ENCODE measurements at places on chromosomes 4 and X.

- DNase-seq: no peak
Observed at GRCh38 chr4:38464328-38464727, 199.7 kb upstream of the KLF3 start.

GRCh38 chr4:60249784-60250183 is 950.3 kb upstream of the ADGRL3 start:
- DNase-seq: no peak

DNA sequence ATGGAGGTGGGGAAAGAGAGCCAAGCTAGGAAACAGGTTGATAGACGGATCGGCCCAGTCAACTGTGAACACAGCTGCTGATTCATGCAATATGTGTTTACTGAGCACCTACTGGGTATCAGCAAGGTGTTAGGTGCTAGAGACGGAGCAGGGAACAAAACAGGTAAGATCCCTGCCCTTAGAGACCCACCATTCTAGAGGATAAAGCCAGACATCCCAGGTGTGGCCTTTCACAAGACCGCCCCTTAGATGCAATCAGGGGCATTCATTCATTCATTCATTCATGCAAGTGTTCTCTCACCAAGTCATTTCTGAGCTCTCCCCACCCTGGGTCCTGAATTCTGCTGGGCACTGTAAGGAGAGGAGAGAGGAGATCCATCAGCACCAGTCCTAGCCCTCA is 20.2 kb upstream of the MTM1 start:
- DNase-seq: no peak

DNA sequence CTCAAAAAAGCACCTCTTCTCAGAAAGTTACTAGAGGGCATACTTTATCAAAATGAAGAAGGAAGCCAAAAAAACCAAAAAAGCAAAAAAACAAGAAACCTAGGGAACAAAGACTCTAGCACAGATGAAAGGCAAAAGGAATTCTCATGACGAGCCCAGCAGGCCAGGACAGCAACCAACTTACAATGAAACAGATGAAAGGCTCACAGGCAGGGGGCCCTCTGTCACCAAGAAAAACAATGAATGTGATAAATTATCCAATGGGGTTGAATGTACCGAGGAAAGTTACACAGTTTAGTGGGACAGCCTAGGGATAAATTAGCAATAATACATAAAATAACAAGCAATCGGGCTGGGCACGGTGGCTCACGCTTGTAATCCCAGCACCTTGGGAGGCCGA is 79.0 kb downstream of the GPR82 start:
- DNase-seq: no peak

- DNase-seq: no peak
Observed at GRCh38 chrX:73916931-73917667, 354.1 kb downstream of the CHIC1 start.

- peak; percentile 1 for DNase-seq
Observed at GRCh38 chrX:119887721-119888425, 7.8 kb upstream of the AKAP14 start.

DNA sequence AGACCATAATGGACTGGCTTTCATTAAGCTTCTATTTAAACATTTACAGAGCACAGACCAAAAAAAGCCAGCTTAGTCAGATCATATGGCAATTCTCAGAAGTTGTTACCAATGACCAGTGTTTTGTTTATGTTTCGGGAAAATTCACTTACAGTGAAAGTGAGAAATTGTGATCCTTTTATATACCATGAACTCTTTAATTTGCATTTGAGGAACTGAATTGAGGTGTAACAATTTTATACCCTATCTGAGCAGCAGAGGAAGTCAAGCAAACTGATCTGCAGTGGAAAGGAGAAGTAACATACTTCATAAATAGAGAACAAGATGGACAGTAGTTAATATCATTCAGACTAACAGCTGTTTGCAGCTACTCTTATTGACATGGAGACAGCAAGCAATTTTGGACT is 97.1 kb downstream of the TMA16 start:
- no peak for DNase-seq

DNA sequence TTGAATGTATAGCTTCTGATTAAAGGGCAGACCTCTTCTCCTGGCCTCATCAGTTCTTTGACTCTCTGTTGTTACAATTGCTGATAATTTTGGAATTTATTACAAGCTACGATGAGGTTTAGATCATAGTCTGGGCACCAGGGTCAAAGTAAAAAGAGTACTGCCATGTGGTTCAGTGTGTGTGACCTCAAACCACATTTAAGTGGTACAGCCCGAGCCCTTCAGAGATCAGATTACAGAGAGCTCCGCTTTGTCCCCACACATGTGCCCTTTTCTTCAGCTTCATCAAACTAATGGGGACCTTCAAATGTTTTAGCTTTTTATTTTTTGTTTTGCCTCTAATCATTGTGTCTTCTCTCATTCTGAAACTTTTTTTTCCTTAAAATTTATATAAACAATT is 37.1 kb downstream of the SPANXN2 start:
- no peak for DNase-seq

DNA sequence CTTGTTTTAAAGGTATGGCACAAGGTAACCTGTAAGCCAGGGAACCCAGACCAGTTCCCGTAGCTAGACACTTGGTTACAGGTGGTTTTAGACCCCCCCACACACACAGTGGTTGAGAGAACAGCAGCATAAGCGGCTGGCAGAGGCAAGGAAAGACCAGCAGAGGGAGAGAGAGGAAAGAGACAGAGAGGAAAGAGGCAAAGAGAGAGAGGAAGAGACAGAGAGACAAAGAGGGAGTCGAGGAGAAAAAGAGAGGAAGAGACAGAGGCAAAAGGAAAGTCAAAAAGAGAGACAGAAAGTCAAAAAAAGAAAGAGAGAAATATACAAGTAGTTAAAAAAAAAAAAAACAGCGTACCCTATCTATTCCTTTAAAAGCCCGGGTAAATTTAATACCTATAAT is 19.5 kb upstream of the PCSK1N start:
- DNase-seq: no peak

- DNase-seq: no peak
Observed at GRCh38 chrX:1500701-1501624, 36.0 kb downstream of the P2RY8 start.
